ENCODE measurements at places on chromosomes 7 and 10.
A peak's percentile ranks its signal among the peaks of the same experiment; 100 is the strongest.

DNA sequence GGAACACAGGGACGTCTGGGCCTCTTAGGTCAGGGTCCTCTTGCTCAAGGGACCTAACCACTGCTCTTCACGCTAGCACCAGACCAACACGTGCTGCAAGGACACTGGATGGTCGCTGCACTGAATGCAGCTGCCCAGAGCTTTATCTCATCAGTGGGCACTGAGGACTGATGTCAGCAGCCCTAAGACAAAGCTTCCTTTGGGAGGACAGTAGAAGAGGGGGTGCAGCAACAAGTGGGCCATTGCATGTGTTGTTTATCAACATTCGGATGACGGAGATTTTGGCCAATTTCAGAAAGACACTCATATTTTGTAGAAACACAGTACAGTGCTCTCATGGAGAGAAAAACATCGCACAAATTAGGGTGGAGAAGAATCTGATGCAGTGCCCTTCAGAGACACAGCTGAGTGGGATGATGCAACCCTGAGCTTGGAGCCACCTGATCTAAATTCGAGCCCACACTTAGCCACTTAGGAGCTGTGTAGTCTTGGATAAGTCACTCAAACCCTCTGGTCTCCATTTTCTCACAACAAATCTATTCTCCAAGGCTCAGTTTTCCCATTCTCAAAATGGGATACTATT, 1.7 kb downstream of the OPALIN start:
- DNase-seq = no peak

DNA sequence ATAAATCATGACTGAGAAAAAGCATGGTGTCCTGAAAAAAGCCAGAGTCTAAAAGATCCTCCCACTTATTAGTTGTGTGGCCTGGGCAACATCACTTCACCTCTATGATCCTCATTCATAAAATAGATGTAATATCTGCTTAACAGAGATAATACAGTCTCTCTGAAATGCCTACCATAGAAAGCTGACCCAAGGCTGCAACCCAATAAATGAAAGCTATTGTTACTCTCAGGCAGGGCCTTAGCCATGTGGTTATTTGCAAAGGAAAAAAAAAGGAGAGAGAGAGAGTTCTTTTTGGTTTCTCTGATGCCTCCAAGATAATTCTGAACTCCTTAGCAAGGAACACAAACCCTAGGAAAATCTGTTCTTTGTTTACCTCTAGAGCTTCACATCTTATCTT, 7.9 kb downstream of the FAM13C start:
- no peak for DNase-seq

DNA sequence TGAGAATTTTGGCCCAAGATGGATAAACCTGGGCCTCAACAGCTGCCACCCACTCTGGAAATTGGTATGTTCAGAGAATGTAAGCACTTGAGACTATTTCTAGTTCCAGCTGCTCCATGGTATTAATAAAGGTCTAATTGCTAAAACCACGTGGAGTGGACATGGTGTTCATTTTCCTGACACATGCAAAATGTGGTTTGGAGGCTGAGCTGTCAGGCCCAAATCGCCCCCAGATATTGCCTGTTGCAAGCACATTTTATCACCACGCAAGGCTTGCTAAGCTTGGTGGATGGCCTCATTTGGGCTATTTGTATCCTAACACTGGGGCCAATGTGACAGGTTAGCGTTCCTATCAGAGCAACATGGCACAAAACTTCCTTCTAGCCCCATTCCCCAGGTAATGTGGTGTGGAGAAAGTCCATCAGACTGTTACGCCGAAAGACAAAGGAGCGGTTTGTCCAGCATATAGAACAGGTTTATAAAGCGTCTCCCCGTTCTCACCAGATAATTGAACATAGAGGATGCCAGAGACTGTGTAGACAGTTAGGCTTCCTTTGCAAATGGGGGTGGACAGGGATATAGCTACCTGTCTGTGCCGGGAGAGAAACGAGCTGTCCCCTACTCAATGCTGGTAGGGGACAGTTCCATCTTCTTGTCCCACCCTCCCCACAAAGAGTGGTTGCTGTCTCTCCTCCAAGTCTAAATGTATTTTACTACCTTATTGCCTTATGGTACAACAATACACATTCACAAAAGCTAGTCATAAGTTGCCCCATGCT, 78.0 kb upstream of the ANKRD1 start:
- DNase-seq = no peak

DNA sequence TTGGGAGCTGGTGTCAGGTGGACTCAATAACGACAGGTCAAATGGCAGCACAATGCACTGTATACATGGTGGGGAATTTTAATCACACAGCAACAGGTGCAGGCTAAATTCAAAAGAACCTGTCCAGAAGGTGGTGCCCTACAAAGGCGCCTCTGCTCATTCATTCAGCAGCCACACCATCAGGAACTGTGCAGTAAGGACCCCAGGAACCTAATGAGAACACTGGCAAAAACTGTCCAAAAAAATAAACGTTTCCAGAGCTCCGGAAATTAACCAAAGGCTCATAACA, 21.9 kb upstream of the CRYGN start:
- no peak for DNase-seq

DNA sequence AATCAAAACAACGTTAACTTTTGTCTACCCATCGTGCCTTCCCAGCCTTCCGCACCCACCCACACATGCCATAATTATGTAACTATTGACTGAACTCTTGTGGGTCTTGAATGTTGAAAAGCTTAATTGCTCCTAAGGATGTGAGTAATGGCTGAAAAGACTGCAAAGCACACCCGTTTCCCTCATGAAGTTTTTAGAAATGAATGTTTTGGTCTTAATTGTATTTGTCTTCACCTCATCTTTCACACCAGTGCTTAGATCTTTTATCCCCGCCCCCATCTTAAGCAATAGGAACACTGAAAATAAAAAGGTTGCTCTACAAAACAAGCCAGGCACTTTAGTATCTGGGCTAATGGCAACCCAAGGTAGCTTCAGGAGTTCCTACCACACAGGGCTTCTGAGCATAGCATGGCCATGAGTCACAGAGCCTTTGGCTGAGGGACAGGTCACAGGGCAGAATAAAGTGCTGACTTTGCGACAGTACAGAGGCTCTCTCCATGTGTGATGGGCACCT, 690.5 kb downstream of the PARD3 start:
- peak; percentile 48 for DNase-seq

DNA sequence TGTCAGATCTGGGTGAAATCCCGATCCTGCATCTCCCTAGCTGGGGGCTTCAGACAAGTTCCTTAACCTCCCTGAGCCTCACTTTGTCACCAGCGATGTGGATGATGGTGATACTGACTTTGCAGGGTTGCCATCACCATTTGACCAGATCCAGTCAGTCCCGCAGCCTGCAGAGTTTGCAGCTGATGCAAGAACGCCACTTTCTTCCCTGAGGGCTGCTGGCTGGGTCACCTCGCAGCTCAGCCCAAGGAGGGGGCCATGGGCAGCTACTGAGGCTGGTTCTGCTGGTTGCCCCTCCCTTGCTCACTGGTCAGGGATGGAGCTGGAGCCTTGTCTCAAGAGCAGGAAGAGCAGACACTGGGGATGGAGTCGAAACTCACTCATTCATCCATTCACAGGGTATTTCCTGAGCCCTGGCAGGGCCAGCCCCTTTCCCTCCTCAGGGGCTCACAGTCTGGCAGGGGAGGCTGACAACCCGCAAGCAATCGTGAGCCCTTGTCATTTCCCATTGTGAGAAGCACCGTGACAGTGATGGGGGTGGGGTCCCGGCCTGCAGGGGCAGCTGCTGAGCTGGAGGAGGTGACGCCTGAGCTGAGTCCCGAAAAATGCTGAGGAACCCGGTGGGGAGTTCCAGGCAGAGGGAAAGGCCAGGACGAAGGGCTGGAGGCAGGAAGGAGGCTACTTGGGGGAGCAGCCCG, 111.1 kb upstream of the TCF7L2 start:
- no peak for DNase-seq

DNA sequence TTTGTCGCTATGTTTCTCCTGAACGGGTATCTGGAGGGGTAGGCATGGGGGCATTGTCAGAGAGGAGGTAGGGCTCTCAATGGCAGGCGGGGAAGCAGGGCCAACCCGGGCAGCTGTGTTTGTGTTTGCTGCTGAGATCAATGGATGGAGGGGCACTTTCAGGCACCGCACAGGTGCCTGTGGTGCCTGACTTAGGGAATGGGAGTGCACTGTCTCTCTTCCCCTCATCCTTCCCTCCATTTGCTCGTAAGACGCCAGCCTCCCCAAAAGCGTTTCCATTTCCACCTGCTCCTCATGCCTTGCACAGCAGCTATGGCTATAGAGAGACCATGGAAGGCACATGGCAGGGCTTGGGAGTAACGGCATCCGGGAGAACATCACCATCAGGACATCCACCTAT, 615.9 kb upstream of the FOXK1 start:
- DNase-seq = no peak

GRCh38 chr10:61021926-61022325, 77.9 kb upstream of the RHOBTB1 start:
- DNase-seq = no peak

GRCh38 chr10:16787361-16787791, 29.8 kb downstream of the RSU1 start:
- DNase-seq = no peak

DNA sequence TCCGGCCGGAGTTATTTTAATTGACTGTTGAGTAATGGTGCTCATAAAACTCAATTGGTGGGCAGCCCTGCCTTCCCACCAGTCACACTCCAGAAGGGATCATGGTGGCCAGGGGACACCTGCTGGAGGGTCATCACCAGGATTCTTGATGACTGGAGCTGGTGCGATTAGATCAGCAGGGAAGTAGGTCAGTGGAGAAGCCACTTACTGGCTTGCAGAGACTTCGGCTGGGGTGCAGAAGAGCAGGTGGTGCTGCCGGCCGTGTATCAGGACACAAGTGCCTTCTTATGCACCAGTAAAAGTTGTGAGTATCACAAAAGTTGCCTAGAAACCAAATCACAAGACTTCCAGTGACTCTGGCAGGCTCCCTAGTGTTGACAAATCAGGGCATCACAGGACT, 82.6 kb upstream of the CHCHD3 start:
- no peak for DNase-seq

DNA sequence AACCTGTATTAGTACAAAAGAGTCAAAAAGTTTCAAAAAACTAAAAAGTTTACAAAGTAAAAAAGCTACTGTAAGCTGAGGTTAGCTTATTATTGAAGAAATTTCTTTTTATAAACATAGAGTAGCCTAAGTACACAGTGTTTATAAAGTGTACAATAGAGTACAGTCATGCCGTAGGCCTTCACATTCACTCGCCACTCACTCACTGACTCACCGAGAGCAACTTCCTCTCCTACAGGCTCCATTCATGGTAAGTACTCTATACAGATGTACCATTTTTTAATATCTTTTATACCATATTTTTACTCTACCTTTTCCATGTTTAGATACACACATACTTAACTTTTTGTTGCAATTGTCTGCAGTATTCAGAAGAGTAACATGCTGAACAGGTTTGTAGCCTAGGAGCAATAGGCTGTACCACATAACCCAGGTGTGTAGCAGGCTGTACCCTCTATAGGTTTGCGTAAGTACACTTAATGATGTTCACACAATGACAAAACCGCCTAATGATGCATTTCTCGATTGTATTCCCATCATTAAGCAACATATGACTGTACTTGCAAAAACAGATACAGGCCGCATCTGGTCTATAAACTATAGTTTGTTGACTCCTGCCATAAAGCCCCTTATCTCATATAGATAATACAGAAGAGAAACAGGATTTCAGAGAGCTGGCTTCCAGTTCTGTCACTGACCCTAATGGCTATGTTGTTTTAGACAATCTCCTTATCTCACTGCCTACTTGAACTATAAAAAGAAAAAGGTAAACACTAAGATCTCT, 438.8 kb downstream of the HTR7 start:
- DNase-seq = peak; percentile 97

DNA sequence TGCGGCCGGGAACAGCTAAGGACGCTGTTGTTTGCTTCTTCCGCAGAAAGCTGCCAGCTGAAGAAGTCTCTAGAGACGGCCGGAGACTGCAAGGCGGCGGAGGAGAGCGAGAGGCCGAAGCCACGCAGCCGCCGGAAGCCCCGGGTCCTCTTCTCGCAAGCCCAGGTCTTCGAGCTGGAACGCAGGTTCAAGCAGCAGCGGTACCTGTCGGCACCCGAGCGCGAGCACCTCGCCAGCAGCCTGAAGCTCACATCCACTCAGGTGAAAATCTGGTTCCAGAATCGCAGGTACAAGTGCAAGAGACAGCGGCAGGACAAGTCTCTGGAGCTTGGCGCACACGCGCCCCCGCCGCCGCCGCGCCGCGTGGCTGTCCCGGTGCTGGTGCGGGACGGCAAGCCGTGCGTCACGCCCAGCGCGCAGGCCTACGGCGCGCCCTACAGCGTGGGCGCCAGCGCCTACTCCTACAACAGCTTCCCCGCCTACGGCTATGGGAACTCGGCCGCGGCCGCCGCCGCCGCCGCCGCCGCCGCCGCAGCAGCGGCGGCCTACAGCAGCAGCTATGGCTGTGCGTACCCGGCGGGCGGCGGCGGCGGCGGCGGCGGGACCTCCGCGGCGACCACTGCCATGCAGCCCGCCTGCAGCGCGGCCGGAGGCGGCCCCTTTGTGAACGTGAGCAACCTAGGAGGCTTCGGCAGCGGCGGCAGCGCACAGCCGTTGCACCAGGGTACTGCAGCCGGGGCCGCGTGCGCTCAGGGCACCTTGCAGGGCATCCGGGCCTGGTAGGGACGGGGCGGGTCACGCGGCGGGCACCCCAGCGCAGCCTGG, 2.4 kb downstream of the NKX2-3 start:
- DNase-seq = no peak

DNA sequence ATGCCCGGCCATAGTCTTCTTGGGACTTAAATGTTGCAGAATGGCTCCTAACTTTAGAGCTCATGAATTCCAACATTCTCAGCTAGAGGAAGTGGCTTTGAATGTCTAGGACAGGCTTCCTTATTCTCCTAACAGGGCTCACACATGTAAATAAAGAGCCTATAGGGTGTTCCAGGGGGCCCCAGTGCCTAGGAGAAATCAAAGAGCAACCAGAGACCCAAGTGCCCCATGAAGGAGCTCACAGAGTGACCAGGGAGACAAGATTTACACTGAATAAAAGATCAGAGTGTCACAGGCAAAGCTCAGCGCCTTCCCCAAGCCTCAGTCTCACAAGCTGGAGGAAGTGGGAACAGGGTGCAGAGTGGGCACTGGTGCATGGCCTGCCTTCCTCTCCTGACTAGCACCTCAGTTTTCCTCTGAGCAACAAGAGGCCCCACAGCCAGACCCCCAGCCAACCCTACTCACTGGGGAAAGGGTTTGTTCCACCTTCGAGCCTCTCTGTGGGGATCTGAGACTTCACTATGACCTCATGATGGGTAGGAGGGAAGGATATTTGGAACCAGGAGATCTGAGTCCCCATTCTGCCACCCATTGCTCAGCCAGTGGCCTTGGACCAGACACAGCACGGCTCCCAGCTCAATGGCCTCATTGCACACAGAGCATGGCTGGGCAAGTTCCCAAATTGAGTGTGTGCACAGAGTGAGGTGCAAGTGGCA, 16.0 kb downstream of the TMEM273 start:
- DNase-seq = no peak

GRCh38 chr10:100872034-100872791, 40.5 kb upstream of the SLF2 start:
- peak; percentile 77 for DNase-seq

GRCh38 chr10:97539523-97540200, 32.9 kb upstream of the ANKRD2 start:
- peak; percentile 84 for DNase-seq

All from IMR-90 (cell line).